Chondrocyte (in vitro differentiated cells): ENCODE measurements at places on chromosomes 7 and 10. TPM values are rescaled to one million over a fixed set of nuclear protein-coding genes. Genes with fewer than 3 reads are reported as not detected.

The ARPC1A gene
- 103 to 110 TPM (median 104 TPM) in 3 replicates for total RNA-seq

GRCh38 chr10:101355072-101355706, 1.2 kb downstream of the BTRC start:
- H3K4me3 ChIP-seq: peak overlapping the region; percentile 98
- H3K4me1 ChIP-seq: peaks cover 28% of the 10 kb centered on the region
- peaks cover 5% of the 10 kb centered on the region for H3K27me3 ChIP-seq
- no peak for DNase-seq
- H3K27ac ChIP-seq: peak overlapping the region; percentile 99

DNA sequence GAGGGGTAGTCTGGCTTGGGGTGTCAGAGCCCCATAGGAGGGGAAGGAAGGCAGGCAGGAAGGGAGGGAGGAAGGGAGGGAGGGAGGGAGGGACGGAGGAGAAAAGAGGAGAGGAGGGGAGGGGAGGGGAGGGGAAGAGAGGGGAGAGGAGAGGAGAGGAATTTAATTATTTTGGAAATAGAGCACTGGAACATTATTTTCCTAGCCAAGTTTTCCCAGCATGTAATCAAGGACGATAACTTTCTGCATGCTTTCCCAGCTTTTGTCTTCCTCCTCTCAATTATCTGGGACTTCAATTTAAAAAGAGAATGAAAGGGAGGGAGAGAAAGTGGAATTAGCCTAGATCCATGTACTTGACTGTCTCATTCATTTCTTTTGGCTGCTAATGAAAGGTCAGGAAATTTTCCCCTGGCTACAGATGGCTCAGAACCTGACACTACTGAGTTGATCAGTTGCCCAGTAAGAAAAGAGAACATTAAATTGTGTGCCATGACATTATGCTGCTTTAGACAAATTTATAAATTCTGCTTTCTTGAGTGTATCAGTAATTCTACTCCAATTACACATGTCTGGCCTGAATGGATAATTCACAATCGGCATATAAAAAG, 148.8 kb downstream of the LRRC4 start:
- H3K27ac ChIP-seq: no peak overlapping the region
- no peak for DNase-seq
- no peaks in the 10 kb centered on the region for H3K36me3 ChIP-seq
- H3K4me3 ChIP-seq: no peak overlapping the region
- no peaks in the 10 kb centered on the region for H3K27me3 ChIP-seq
- peaks cover 35% of the 10 kb centered on the region for H3K4me1 ChIP-seq

DNA sequence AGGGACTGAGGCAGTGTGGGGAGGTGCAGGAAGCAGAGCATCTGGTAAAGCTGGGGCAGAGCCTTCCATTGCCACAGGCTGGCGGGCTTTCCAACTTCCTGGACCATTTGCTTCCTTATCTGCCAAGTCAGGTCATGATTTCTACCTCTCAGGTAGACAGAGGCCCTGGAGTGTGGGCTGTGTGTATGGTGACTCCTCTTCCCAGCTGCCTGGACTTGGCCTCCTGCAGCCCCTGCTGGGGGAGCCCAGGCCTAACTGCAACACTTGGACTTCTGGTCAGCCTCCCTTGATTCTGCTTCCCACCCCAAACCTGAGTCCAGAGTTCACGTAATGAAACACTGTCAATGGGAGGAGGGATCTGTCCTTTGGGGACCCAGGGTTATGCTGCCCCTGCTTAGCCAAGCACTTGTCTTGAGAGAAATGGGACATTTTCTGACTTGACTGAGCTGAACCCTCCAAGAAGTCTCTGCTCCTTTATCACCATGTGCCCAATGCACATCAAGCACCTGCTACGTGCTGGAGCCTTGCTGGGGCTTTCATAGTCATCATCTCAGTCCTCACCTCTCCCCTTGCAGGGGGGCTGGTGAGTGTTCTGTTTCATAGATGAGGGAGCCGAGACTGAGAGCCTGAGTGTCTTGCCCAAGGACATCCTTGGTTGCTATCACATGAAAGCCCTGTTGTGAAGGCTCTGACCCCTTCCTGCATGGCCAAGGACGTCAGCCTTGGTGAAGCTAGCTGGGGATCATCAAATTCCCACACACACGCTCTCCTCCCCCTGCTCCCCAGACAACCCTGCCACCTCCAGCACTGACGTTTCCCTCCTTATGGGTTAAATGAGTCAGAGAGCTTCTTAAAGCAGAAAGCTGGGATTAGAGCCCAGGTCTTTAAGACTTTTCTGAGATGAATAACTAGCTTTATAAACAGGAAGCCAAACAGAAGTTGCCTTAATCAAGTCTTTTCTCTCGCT, 3.4 kb downstream of the CLEC2L start:
- H3K27ac ChIP-seq: no peak overlapping the region
- H3K4me3 ChIP-seq: no peak overlapping the region
- no peak for DNase-seq
- H3K4me1 ChIP-seq: peaks cover 8% of the 10 kb centered on the region

DNA sequence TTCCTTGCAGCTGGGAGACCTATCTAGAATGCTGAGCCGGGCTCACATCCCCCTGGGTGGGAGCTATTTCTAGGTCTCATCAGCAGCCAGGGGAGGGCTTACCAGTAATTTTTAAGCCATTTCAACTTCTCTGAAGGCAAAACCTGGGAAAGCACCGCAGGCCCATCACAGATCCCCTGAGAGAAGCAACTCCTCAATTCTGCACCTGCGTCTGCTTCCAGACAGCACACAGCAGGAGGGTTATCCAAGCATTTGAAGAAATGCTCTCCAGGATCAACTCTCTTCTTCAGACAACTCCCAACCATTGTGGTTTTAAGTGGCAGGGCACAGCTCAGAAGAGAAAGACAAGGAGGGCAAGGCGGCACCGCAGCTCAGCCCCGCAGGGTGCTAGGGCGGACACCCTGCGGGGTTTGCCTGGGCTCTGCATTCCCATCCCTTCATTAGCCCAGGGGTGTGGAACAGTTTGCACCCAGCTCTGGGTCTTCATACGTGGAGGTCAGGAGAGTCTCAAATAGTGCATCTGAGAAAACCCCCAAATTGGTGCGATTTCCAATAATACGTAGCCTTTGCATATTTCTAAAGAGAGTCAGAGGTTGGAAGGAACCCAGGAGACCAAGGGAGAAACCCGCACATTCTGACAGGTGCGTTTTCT, 618.7 kb downstream of the DNAJB6 start:
- no peaks in the 10 kb centered on the region for H3K4me1 ChIP-seq
- H3K4me3 ChIP-seq: no peak overlapping the region
- no peaks in the 10 kb centered on the region for H3K36me3 ChIP-seq
- DNase-seq: no peak
- H3K27me3 ChIP-seq: no peaks in the 10 kb centered on the region

DNA sequence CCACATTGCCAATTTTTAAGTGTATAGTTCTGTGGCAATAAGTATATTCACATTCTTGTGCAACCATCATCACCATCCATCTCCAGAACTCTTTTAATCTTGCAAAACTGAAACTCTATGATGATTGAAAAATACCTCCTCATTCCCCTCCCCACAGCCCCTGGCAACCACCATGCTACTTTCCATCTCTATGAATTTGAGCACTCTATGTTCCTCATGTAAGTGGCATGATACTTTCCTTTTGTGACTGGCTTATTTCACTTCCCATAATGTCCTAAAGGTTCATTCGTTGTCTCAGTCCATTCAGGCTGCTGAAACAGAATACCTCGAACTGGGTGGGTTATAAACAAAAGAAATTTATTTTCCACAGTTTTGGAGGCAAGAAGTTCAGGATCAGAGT, 23.4 kb upstream of the EGR2 start:
- no peaks in the 10 kb centered on the region for H3K4me1 ChIP-seq
- DNase-seq: no peak
- no peak overlapping the region for H3K27ac ChIP-seq
- H3K27me3 ChIP-seq: peaks cover 6% of the 10 kb centered on the region
- H3K36me3 ChIP-seq: no peaks in the 10 kb centered on the region
